ENCODE measurements at places on chromosomes 12 and 14. TPM values are rescaled to one million over a fixed set of nuclear protein-coding genes. Genes with fewer than 3 reads are reported as not detected.

Gene C12orf76
- total RNA-seq: 113 TPM

Gene ST8SIA1
- 17.5 TPM for total RNA-seq

- DNase-seq: no peak
Measured at GRCh38 chr12:91777268-91777992, 368.2 kb downstream of the BTG1 start.

DNA sequence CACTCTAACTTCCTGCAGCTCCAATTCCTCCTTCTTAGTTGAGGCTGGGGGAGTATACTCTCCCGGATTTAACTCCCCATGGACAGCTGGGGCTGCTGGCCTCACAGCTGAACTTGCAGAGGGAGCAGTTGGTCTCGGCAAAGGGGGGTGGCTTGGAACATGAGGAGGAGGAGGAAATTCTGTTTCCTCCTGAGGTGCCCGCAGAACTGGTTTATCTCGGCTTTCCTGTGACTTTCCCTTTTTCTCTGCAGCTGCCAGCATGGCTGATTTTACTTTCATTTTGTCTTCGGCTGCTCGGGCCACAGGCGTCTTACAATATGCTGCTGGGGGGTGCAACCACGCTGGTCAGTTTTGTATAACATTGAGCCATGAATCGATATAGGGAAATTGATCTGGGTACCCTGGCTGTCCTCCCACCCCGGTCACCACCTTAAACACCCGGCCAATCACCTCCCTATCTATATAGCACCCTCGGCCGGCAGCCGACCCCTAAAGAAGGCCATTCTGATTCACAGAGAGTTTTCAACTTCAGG, 1317.6 kb downstream of the TMEM121 start:
- DNase-seq: no peak

Gene SLC38A2
- 252 TPM for total RNA-seq

Gene TAS2R9
- 0.41 TPM for total RNA-seq

DNA sequence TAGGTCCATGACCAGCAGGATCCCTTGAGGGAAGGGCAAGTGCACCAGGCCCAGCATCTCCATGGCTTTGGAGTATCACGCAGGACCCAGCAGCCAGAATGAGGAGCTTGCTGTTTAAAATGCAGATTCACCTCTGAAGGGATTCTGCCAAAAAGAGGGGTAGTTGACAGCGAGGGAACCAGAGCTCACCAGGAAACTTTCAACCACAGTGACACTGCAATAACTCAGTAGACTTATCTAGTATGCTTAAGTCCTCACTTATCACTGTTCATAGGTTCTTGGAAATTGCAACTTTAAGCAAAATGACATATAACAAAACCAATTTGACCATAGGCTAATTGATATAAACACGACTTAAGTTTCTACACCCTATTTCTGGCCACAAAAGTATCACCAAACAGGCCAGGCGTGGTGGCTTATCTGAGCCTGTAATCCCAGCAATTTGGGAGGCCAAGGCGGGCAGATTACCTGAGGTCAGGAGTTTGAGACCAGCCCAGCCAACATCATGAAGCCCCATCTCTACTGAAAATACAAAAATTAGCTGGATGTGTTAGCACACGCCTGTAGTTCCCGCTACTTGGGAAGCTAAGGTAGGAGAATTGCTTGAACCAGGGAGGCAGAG, 21.4 kb upstream of the CKAP4 start:
- no peak for DNase-seq

Data from frontal cortex (tissue), 4 donors.